ENCODE measurements at places on chromosomes 6 and 20.
A peak's percentile ranks its signal among the peaks of the same experiment; 100 is the strongest.

DNA sequence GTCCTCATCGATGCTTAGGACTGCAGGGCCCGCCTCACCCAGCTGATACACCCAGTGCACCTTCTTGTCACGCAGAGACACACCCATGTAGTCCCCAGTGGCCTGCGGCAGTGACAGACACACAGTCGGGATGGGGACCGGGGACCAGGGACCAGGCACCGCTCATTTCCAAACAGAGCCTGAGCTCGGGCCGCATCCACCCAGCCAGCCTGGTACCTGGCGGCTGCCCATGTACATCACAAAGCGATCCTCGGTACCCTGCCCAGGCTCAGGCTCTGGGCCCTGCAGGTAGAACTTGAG lies 11.5 kb downstream of the ADRM1 start:
- no peak for DNase-seq

- DNase-seq, result no peak
These were observed 48.1 kb downstream of the SLC24A3 start for GRCh38 chr20:19260412-19261090.

GRCh38 chr6:158717341-158718330 lies 67.8 kb downstream of the SYTL3 start:
- DNase-seq, result no peak

GRCh38 chr6:16418151-16418550 lies 179.8 kb downstream of the GMPR start:
- DNase-seq, result no peak

DNA sequence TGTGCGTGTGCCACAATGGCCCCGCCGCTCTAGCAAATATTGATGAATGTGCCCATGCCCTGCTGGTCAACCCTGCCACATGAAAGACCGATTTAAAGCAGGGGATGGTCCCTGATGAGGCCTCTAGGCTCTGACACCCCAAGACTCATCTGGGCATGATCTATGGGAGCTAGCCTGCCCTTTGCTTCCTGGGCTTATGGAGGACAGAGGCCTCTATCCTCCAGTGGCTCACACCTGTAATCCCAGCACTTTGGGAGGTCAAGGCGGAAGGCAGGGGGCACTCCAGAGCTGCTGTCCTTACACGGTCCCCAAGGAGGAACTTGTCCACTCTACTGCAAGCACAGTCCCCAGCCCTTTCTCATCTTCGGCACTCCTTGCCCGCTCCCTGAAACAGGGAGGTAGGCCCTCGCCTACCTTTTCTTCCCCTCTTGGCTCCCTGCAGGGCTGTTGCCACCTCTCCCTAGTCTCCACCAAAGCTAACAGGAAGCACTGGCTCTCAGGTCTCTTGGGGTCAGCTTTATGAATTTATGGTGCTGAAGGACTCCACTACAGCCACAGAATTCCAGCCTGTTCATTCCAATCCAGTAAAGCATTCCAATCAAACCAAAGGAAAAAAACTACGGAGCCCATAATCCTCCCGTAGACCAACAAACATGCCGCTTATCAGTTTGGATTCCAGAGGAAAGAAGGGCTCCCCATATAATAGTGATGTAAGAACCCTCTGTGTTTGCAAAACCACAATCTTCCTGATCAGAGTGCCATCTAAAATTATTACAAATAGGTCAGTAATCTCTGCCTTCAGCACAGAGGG lies 48.7 kb upstream of the FOXQ1 start:
- no peak for DNase-seq

GRCh38 chr6:146795479-146796133 lies 196.8 kb downstream of the ADGB start:
- no peak for DNase-seq

- DNase-seq, result no peak
These were observed 21.9 kb upstream of the CHMP4B start for GRCh38 chr20:33789109-33789857.

DNA sequence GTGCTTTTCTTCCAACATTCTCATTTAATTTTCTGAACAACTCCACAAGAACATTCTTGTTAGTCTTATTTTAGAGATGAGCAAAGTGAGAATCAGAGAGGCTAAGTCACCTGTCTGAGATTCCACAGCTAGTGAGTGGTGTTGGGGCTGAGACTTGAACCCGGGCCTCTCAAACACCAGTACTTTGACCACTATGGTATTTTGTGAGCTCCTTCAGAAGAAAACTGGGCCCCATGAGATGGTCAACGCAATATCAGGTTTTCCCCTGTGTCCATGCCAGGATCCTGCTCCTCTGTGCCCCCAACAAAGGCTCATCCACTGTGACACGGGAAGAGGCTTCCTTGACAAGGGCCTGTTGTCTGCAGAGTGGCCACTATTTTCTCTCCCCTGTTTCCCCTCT lies 51.9 kb downstream of the MAFB start:
- no peak for DNase-seq

- DNase-seq, result no peak
These were observed 209.6 kb upstream of the DTNBP1 start for GRCh38 chr6:15872241-15873103.

DNA sequence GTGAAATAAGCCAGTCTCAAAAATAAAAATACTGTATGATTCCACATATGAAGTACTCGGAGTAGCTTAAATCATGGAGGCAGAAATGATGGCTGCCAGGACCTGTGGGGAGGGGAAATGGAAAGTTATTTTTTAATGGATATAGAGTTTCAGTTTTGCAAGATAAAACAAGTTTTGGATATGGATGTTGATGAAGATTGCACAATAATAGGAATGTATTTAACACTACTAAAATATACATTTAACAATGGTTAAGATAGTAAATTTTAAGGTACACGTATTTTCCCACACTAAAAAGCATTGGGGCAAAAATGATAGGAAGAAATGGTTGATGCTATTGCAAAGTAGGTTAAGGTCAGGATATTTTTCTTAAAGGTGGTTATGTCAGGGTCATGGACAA lies 1058.9 kb upstream of the MAP3K7 start:
- DNase-seq, result no peak

- DNase-seq, result no peak
These were observed 3.8 kb upstream of the EEF1A2 start for GRCh38 chr20:63502671-63503172.

DNA sequence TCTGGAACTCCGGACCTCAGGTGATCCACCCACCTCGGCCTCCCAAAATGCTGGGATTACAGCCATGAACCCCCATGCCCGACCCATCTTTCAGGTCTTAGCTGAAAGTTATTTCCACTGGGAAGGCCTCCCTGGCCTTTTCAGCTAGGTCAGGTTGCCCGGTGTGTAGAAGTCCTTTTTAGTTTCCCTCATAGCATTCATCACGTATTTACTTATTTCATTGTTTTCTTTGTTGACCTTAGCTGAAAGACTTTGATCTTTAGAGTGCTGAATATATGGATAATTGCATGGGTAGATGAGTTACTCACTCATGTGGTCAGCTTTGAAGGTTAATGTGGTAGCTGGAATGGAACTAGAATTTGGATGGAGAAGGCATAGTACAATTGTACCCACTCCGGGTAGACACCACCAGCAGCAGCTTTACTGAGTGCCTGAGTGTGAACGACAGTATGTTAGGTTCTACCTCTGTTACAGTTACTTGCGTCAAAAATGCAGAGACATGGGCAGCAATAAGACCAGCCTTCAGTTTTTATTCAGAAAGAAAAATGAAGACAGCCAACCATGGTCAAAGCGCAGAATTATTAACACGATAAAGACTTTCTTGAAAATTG lies 9.1 kb downstream of the KIZ start:
- no peak for DNase-seq

GRCh38 chr6:96727144-96727543 lies 110.1 kb downstream of the GPR63 start:
- no peak for DNase-seq

DNA sequence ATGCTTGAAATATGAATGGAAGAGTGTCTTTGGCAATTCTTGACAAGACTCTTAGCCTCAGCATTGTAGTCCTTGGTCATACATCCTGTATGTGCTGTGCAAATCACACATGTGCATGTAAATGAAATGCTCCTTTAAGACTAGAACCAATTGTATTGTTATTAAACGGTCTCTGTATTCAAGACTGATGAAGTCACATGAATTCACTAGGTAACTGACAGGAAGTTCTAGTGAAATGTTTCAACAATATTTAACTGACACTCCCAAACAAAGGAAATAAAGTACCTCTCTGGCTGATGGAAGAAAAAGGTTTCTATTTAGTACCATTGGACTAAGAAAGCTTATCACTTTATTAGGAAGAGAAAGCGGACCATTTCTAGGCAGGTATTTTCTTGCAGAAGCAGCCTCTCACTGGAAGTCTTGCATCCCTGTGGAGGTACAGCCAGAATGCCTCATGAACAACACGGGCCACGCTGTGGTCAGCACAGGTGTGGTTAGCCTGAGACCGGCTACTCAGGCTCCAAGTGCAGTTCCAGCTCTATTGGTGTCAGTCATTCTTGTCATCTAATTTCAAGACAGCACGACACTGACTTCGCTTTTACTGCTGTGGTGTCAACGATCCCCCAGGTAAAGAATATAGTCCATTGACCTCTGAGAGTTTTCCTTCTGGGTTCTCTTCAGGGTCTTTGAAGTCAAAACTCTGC lies 17.3 kb downstream of the PPP1R3G start:
- DNase-seq, result no peak

DNA sequence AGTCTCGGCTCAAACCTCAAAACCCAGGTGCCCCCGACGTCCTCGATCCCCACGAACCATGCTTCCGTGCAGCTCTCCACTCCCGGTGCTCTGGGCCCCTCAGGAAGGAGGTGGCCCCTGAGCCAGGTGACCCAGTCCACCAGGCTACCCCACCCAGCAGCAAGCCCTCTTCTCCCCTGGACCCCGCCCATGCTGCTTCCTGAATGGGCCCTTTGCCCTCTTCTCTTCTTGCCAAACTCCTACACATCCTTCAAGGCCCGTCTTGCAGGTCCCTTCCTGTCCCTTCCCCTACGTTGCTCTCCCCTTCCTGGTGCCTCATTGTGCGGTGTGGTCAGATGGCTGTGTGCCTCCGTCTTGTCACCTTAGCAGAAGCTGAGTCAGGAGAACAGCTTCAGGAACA lies 3.4 kb upstream of the GATA5 start:
- DNase-seq, result no peak

DNA sequence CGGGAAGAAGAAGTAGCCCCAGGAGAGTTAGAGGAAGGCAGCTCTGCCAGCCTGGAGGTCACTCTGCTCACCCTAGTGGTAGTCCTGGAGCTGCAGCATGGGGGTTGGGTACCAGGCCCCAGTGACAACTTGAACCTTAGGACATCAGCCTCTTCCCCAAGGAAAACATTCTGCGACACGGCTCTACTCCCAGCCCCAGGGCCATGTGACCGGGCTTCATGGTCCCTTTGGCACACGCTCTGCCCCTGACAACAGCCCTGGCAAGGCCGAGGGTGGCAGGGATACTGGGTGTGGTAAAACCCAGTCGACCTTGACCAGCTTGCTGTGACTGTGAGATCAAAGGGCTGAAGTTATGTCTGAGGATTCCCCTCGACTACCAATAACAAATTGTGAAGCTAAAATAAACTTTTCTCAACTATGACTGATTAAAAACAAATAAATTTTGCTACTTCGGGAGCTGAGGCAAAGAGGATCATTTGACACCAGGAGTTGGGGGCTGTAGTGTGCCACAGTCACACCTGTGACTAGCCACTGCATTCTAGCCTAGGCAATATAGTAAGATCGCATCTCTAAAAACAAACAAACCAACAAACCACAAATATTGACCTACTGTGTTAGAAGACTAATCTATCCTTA lies 24.4 kb upstream of the ARID1B start:
- DNase-seq, result peak; percentile 15

- DNase-seq, result no peak
These were observed 30.6 kb upstream of the QKI start for GRCh38 chr6:163383912-163384311.

DNA sequence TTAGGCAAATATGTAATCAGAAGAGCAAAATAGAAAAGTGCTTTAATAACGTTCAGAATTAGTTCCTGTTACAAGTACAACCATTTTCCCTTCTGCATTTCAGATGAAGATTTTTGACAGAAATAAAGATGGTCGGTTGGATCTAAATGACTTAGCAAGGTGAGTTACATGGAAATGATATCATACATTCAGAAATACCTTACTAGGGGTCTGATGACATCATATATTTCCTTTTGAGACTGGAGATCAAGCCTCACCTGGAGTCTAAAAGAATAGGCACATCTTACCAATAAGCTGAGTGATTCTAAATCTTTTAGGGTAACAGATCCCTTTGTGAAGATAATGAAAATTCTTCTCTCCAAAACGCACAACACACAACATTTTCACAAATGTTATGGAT lies 29.8 kb downstream of the SCGN start:
- no peak for DNase-seq

DNA sequence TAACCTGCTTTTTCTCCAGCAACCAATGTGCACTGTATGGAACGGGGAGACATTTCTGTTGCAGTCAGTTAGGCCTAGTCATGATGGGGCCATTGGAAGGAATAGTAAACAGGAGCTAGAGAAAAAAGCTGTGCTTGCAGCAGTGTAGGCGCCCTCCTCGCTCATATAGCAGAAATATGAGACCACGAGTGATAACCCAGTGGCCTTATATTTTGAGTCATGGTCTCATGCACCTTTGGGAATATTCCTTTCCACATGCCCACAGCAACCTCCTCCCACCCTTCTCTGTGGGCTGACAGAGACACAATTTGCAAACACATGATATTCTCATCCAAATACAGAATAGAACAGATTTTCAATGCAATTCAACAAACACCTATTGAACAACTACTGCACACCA lies 248.9 kb upstream of the CITED2 start:
- no peak for DNase-seq

- no peak for DNase-seq
These were observed 1.6 kb downstream of the PXDC1 start for GRCh38 chr6:3749977-3750316.

- no peak for DNase-seq
These were observed 156.5 kb upstream of the PRDM1 start for GRCh38 chr6:105929626-105930025.

DNA sequence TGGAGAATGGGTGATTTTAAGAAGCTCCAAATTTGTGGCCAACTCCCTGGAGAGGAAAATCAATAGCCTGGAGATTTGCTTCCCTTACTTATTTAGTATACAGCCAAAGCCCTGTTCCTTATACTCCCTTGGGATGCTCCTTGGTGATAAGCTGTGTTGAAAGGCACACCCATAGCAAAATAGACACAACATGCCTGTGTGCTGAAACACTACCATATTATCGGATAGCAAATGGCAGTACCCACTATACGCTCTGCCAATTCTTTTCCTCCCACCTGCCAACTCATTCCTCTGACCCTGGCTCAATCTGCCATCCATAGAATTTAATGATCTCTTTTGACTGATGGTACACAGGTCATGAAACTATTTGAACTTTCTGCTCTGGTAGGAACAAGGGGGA lies 98.2 kb downstream of the CLIC5 start:
- no peak for DNase-seq

- no peak for DNase-seq
These were observed 156.9 kb downstream of the VEGFA start for GRCh38 chr6:43926634-43927531.

Measured in globus pallidus (tissue), 1 donor.